ENCODE measurements at places on chromosomes 1 and 21. TPM values are rescaled to one million over a fixed set of nuclear protein-coding genes. Genes with fewer than 3 reads are reported as not detected.

HUNK gene
- total RNA-seq: 9.2 TPM

ASPM gene
- 0.66 TPM for total RNA-seq

CD160 gene
- not detected for total RNA-seq

USP48 gene
- total RNA-seq: 72.9 TPM

ASTN1 gene
- 0.78 TPM for total RNA-seq

Data from body of pancreas (tissue), 4 donors.